ENCODE measurements at places on chromosomes 4 and X. TPM values are rescaled to one million over a fixed set of nuclear protein-coding genes. Genes with fewer than 3 reads are reported as not detected.

SULT1E1 gene
- total RNA-seq = not detected

BEX1 gene
- total RNA-seq = 46.8 TPM

NEIL3 gene
- total RNA-seq = 12.0 TPM

CHRDL1 gene
- 11.1 TPM for total RNA-seq

PHEX gene
- total RNA-seq = 0.04 TPM

TSPAN7 gene
- total RNA-seq = 15.7 TPM

SLIT2 gene
- 13.5 TPM for total RNA-seq

SPATA4 gene
- total RNA-seq = not detected

FRAS1 gene
- total RNA-seq = 78.1 TPM

PPP4R3C gene
- total RNA-seq = not detected

KIAA1210 gene
- total RNA-seq = not detected

MAGED4 gene
- total RNA-seq = 76.9 TPM

DNA sequence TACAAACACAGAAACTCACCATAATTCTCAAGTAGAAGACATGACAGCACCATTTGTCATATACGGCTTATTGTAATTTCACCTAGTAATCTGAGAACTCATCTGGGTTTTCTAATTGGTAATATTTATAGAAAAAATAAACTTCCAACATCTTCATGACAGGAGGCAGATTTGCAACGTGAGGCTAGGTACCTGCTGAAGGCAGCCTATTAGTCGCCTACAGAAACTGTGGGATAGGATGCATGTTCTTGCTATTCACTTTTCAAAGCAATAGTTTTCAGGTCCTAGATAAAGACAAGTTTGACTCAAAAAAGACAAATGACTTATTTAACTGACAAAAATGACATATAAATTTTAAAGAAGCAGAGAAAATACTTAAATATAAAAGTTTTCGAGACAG is 2.9 kb downstream of the ZNF732 start:
- no peak overlapping the region for H3K27ac ChIP-seq
- H3K4me3 ChIP-seq = no peak overlapping the region
- no peaks in the 10 kb centered on the region for H3K27me3 ChIP-seq

GRCh38 chr4:633976-634598 is 8.7 kb downstream of the PDE6B start:
- H3K4me1 ChIP-seq = no peaks in the 10 kb centered on the region
- no peak overlapping the region for H3K27ac ChIP-seq
- H3K4me3 ChIP-seq = no peak overlapping the region
- H3K36me3 ChIP-seq = peaks cover 6% of the 10 kb centered on the region

GRCh38 chr4:7055990-7056325 is 11.9 kb downstream of the GRPEL1 start:
- H3K27ac ChIP-seq = peak overlapping the region; percentile 57
- H3K27me3 ChIP-seq = no peaks in the 10 kb centered on the region
- H3K36me3 ChIP-seq = peaks cover 38% of the 10 kb centered on the region
- peaks cover 4% of the 10 kb centered on the region for H3K4me1 ChIP-seq
- H3K4me3 ChIP-seq = no peak overlapping the region

DNA sequence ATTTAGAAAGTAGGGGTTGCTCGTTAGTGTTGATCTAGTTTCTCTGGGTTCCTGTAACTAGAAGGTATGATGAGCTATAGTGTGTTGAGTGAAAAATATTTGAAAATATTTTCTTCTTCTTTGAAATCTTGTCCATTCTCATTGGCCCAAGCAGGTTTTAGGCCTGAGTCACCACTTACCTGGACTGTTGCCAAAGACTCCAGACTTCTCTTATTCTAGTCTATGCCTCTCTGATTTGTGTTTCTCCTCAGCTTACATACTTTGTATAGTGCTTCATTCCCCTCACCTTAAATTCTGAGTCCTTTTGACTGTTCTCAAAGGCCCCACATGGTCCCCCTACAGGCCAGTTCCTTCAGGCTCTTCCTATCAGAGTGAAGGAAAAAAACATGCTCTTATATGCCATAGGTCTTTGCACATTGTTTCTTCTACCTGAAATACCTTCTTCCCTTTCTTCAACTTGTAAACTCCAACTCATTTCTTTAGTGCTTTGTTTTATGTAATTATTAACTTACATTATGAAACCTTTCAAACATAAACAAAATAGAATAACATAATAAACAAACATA is 258.2 kb downstream of the PPP1R2C start:
- no peak overlapping the region for H3K4me3 ChIP-seq
- no peak for DNase-seq
- no peak overlapping the region for H3K27ac ChIP-seq
- H3K27me3 ChIP-seq = no peaks in the 10 kb centered on the region
- no peaks in the 10 kb centered on the region for H3K36me3 ChIP-seq

GRCh38 chr4:2393353-2394270 is 24.8 kb downstream of the ZFYVE28 start:
- peak overlapping the region; percentile 59 for H3K4me3 ChIP-seq
- peak overlapping the region; percentile 83 for H3K27ac ChIP-seq
- H3K4me1 ChIP-seq = peaks cover 56% of the 10 kb centered on the region
- no peaks in the 10 kb centered on the region for H3K36me3 ChIP-seq
- DNase-seq = peak; percentile 76
- no peaks in the 10 kb centered on the region for H3K27me3 ChIP-seq

DNA sequence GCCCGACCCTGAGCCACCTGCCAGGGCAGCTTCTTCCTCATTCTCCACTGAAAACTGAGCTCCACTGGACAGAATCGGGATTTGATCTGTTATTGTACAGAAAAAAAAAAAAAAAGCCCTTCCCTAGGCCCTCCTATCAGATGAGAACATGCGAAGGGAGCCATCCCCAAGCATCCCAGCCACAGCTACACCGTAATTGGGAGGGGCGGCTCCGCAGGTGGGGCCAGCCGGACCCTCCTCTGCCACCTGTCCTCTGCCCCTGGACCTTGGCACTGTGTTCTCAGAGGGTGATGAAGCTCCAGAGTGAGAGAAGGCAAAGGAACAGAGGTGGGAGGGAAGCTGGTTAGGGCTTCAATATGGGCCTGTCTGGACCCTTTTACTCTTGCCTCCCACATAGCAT is 240.0 kb upstream of the PSAPL1 start:
- no peak overlapping the region for H3K27ac ChIP-seq
- no peaks in the 10 kb centered on the region for H3K27me3 ChIP-seq
- no peaks in the 10 kb centered on the region for H3K4me1 ChIP-seq
- H3K36me3 ChIP-seq = no peaks in the 10 kb centered on the region

GRCh38 chr4:106659371-106659770 is 290.8 kb upstream of the GIMD1 start:
- H3K4me1 ChIP-seq = 0 out of 2 replicates have a peak, but pooled peaks cover 2% of the 10 kb centered on the region
- H3K27ac ChIP-seq = no peak overlapping the region
- H3K4me3 ChIP-seq = no peak overlapping the region
- no peaks in the 10 kb centered on the region for H3K27me3 ChIP-seq
- H3K36me3 ChIP-seq = no peaks in the 10 kb centered on the region

GRCh38 chr4:102791318-102791835 is 30.6 kb upstream of the MANBA start:
- H3K27ac ChIP-seq = no peak overlapping the region
- no peak overlapping the region for H3K4me3 ChIP-seq
- H3K36me3 ChIP-seq = peaks cover 20% of the 10 kb centered on the region
- no peak for DNase-seq
- H3K4me1 ChIP-seq = peaks cover 21% of the 10 kb centered on the region

GRCh38 chr4:53113431-53114225 is 251.5 kb downstream of the RASL11B start:
- no peaks in the 10 kb centered on the region for H3K36me3 ChIP-seq
- no peak for DNase-seq
- no peaks in the 10 kb centered on the region for H3K27me3 ChIP-seq

- peaks cover 39% of the 10 kb centered on the region for H3K4me1 ChIP-seq
- DNase-seq = no peak
- H3K27ac ChIP-seq = no peak overlapping the region
- H3K36me3 ChIP-seq = no peaks in the 10 kb centered on the region
- H3K4me3 ChIP-seq = peak overlapping the region; percentile 76
Observed at GRCh38 chrX:25017667-25018247, 2.0 kb upstream of the ARX start.

DNA sequence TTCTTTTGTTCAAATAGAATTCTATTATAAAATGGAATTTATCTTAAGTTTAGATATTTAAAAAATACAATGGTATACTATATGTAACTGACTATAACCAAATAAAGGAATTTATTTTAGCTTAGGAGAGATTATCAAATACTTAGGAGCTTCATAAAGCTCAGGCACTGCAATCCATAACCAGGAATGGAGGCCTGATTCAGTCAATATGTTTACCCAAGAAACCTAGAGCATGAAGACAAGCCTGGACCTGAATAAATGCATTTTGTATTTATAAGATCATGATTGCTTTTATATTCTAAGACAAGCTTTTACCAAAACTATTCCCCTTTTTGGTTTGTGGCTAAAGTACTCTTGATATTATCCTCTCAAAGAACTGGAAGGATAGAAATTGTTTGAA is 742.6 kb downstream of the FAT4 start:
- no peaks in the 10 kb centered on the region for H3K36me3 ChIP-seq
- no peak overlapping the region for H3K27ac ChIP-seq
- no peaks in the 10 kb centered on the region for H3K27me3 ChIP-seq
- no peaks in the 10 kb centered on the region for H3K4me1 ChIP-seq
- no peak overlapping the region for H3K4me3 ChIP-seq

GRCh38 chr4:174383783-174384182 is 100.1 kb downstream of the CEP44 start:
- no peak for DNase-seq
- no peak overlapping the region for H3K4me3 ChIP-seq
- H3K36me3 ChIP-seq = no peaks in the 10 kb centered on the region
- no peak overlapping the region for H3K27ac ChIP-seq
- H3K27me3 ChIP-seq = no peaks in the 10 kb centered on the region

- H3K4me1 ChIP-seq = peaks cover 57% of the 10 kb centered on the region
- DNase-seq = no peak
- no peaks in the 10 kb centered on the region for H3K36me3 ChIP-seq
- no peak overlapping the region for H3K27ac ChIP-seq
- peaks cover 100% of the 10 kb centered on the region for H3K27me3 ChIP-seq
Observed at GRCh38 chr4:80265571-80266252, 752 bp upstream of the FGF5 start.

- H3K27ac ChIP-seq = no peak overlapping the region
- H3K27me3 ChIP-seq = no peaks in the 10 kb centered on the region
- H3K4me1 ChIP-seq = no peaks in the 10 kb centered on the region
- no peak overlapping the region for H3K4me3 ChIP-seq
- no peaks in the 10 kb centered on the region for H3K36me3 ChIP-seq
- no peak for DNase-seq
Observed at GRCh38 chr4:16123356-16124084, 39.7 kb upstream of the PROM1 start.

- peaks cover 71% of the 10 kb centered on the region for H3K4me1 ChIP-seq
- H3K4me3 ChIP-seq = peak overlapping the region; percentile 87
- H3K27me3 ChIP-seq = no peaks in the 10 kb centered on the region
- H3K27ac ChIP-seq = peak overlapping the region; percentile 98
- peaks cover 21% of the 10 kb centered on the region for H3K36me3 ChIP-seq
Observed at GRCh38 chr4:40626183-40626990, 3.3 kb downstream of the RBM47 start.

DNA sequence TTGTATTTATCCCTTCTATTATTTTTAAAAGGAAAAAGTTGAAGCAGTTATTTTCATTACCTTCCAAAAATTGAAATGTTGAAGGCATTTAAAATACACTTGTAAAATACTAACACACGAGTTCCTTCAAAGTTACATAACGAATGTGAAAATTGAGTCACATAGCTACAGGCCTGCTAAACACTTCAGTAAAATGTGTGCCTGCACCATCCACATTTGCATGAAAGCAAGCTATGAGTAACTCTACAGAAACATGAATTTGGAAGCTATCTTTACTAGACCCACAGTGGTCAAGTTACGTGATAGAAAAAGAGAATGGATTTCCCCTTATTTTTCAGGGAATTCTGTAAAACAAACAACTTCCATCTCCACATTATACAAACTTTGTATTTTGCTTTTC is 1148.8 kb upstream of the PCDH7 start:
- no peak overlapping the region for H3K4me3 ChIP-seq
- no peaks in the 10 kb centered on the region for H3K27me3 ChIP-seq
- H3K36me3 ChIP-seq = no peaks in the 10 kb centered on the region
- H3K27ac ChIP-seq = no peak overlapping the region
- peaks cover 1% of the 10 kb centered on the region for H3K4me1 ChIP-seq

DNA sequence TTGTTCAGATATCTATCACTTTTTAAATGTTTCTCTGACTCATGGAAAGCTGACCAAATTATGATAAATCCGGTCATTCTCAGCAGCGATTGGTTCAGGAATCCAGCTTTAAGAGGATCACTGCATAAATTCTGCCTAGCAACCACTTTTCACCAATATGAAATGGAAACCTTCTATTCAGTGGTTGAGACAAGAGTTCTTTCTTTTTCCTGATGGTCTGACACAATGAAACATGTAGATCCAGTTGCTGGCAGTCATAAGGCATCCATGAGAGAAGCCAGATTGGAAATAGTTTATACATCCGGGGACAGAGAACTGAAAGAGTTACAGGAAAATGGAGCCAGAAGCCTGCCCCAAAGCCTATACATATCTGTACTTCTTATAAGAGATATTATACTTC is 27.2 kb downstream of the MAB21L2 start:
- H3K4me3 ChIP-seq = no peak overlapping the region
- DNase-seq = no peak
- no peaks in the 10 kb centered on the region for H3K36me3 ChIP-seq
- no peaks in the 10 kb centered on the region for H3K4me1 ChIP-seq
- no peaks in the 10 kb centered on the region for H3K27me3 ChIP-seq
- H3K27ac ChIP-seq = no peak overlapping the region

GRCh38 chr4:67776746-67777145 is 22.6 kb upstream of the GNRHR start:
- peaks cover 5% of the 10 kb centered on the region for H3K4me1 ChIP-seq
- H3K27ac ChIP-seq = no peak overlapping the region
- H3K4me3 ChIP-seq = no peak overlapping the region

- H3K4me1 ChIP-seq = no peaks in the 10 kb centered on the region
- peaks cover 13% of the 10 kb centered on the region for H3K36me3 ChIP-seq
- no peak for DNase-seq
- H3K27ac ChIP-seq = no peak overlapping the region
- H3K27me3 ChIP-seq = no peaks in the 10 kb centered on the region
Observed at GRCh38 chr4:109648266-109648996, 54.8 kb downstream of the CASP6 start.

DNA sequence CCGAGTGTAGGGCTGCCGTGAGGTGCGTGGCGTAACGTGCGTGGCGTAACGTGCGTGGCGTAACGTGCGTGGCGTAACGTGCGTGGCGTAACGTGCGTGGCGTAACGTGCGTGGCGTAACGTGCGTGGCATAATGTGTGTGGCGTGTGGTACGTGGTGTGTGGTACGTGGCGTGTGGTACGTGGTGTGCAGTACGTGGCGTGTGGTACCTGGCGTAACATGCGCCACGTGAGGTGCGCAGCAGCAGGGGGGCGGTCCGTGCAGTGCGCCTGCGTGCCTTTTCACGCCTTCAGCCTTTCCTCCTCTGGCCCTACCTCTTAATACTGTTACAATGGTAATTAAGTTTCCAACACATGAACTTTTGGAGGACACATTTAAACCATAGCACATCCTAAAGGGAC is at the start of gene TFDP3:
Gene TFDP3, minus strand, starts transcription at position 26 of the 400 bp plus-strand sequence. CDS start 95 bp downstream, outside the sequence.
- peaks cover 7% of the 10 kb centered on the region for H3K27me3 ChIP-seq
- DNase-seq = no peak

DNA sequence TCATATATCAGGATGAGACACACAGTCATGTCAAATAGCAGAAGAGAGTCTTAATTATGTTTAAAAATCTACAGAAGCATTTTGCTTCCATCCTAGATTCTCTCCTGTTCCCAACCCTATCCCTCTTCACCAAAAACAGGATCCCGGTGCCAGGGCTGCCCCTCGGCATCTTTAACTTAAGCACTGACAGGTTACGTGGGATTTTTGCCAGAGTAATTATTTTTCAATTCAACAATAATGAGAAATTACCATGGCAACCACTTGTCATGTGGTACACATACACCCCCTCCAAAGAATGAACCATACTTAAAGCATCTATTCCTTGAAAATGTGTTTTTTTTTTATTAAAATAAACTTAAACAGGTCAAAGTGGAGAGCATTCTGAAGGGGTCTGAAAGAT is 130.6 kb downstream of the LDB2 start:
- peaks cover 4% of the 10 kb centered on the region for H3K36me3 ChIP-seq
- DNase-seq = no peak
- H3K27me3 ChIP-seq = no peaks in the 10 kb centered on the region
- no peak overlapping the region for H3K27ac ChIP-seq
- H3K4me3 ChIP-seq = no peak overlapping the region

Data from WTC11 (cell line).